Heart right ventricle (tissue), 16 donors: ENCODE measurements at places on chromosomes 2 and 18. TPM values are rescaled to one million over a fixed set of nuclear protein-coding genes. Genes with fewer than 3 reads are reported as not detected.
A peak's percentile ranks its signal among the peaks of the same experiment; 100 is the strongest.

DNA sequence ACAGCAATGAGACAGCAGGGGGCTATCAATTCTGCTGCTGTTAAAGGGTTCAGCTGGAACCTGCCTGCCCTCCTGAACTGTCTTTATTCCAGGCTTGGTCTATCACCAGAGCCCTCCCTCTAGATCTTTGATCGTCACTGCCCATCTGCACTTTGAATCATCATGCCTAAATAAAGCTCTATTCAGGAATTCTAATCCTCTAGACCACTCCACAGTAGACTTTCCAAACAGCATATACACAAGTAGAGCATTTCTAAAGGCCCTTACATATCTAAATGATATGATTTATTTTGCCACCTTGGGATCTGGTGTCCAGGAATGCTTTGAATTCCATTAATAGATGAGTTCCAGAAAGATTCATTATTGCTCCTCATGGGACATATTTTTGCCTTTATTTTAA lies 542.1 kb upstream of the SYT4 start:
- no peak for DNase-seq
- H3K27ac ChIP-seq: no peak overlapping the region
- no peak overlapping the region for H3K4me3 ChIP-seq
- H3K4me1 ChIP-seq: no peaks in the 10 kb centered on the region
- no peaks in the 10 kb centered on the region for H3K36me3 ChIP-seq
- no peaks in the 10 kb centered on the region for H3K27me3 ChIP-seq

- no peaks in the 10 kb centered on the region for H3K36me3 ChIP-seq
- H3K4me3 ChIP-seq: no peak overlapping the region
- peaks cover 4% of the 10 kb centered on the region for H3K4me1 ChIP-seq
- no peaks in the 10 kb centered on the region for H3K27me3 ChIP-seq
- H3K27ac ChIP-seq: peak overlapping the region; percentile 41
These were observed 3.5 kb upstream of the BCL2 start for GRCh38 chr18:63322908-63323634.

- H3K36me3 ChIP-seq: no peaks in the 10 kb centered on the region
- peak overlapping the region; percentile 13 for H3K27ac ChIP-seq
- peaks cover 81% of the 10 kb centered on the region for H3K4me1 ChIP-seq
- H3K27me3 ChIP-seq: no peaks in the 10 kb centered on the region
- H3K4me3 ChIP-seq: no peak overlapping the region
- no peak for DNase-seq
These were observed 158.1 kb downstream of the TANC1 start for GRCh38 chr2:159126432-159127022.

GRCh38 chr2:3563521-3563976 lies 5.4 kb upstream of the RNASEH1 start:
- H3K36me3 ChIP-seq: no peaks in the 10 kb centered on the region
- H3K4me3 ChIP-seq: no peak overlapping the region
- no peaks in the 10 kb centered on the region for H3K27me3 ChIP-seq
- no peak overlapping the region for H3K27ac ChIP-seq
- DNase-seq: no peak
- H3K4me1 ChIP-seq: peaks cover 9% of the 10 kb centered on the region

DNA sequence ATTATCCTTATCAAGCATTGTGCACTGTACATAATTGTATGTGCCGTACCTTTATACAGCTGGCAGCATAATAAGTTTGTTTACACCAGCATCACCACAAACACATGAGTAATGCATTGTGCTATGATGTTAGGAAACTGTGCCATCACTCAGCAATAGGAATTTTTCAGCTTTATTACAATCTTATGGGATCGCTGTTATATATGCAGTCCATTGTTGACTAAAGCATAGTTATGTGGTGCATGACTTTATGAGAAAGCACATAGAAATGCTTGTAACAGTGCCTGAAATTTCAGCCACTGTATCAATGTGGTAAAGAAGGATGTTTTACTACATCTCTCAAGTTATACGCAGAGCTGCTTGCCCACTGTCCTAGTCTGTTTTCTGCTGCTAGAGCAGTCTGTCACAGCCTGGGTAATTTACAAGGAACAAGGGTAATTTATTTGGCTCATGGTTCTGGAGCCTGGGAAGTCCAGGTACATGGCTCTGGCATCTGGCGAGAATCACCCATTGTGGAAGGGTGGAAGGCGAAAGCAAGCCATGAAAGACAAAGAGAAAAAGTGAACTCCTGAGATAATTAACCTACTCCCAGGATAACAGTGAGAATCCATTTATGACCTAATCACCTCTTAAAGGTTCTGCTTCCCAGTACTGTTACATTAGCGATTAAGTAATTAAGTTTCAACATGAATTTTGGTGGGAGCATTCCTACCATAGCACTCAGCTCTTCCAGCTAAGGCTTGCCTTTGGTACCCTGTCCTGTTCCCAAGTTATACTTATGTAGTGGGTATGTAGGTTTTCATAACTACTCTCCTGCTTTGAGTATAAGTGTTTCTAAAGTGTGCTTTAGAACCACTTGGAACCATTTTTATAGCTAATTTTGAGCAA lies 4.6 kb downstream of the MAP3K20 start:
- H3K27me3 ChIP-seq: no peaks in the 10 kb centered on the region
- DNase-seq: no peak
- H3K36me3 ChIP-seq: no peaks in the 10 kb centered on the region
- no peak overlapping the region for H3K27ac ChIP-seq
- H3K4me3 ChIP-seq: no peak overlapping the region

The TTR gene
- total RNA-seq: not detected

GRCh38 chr2:15737314-15738224 lies 145.9 kb downstream of the DDX1 start:
- H3K4me1 ChIP-seq: peaks cover 33% of the 10 kb centered on the region
- H3K27ac ChIP-seq: no peak overlapping the region
- no peaks in the 10 kb centered on the region for H3K27me3 ChIP-seq
- DNase-seq: no peak

The CCDC68 gene
- total RNA-seq: 2.2 TPM

DNA sequence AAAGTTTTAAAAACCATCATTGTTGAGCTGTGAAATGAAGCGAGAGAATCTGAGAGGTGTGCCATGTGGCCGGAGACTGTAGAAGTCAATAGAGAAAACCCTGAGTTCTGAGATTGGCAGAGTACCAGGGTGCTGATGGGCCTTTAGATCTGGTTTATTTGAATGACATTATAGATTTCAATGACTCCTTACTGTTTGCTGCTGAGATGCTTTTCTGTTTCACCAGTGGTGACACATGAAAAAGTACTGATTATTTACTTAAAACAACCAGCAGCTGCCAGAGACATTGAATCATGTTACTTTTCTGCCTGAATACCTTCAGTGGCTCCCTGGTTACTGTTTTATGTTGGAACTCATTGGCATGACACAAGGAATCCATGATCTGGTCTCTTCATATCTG lies 602.7 kb upstream of the ZNF804A start:
- no peaks in the 10 kb centered on the region for H3K36me3 ChIP-seq
- H3K27me3 ChIP-seq: no peaks in the 10 kb centered on the region
- no peak overlapping the region for H3K4me3 ChIP-seq

- H3K36me3 ChIP-seq: no peaks in the 10 kb centered on the region
- H3K27me3 ChIP-seq: no peaks in the 10 kb centered on the region
- H3K4me3 ChIP-seq: no peak overlapping the region
- H3K27ac ChIP-seq: no peak overlapping the region
- DNase-seq: no peak
These were observed 12.1 kb downstream of the RNF144A start for GRCh38 chr2:6929196-6929819.

DNA sequence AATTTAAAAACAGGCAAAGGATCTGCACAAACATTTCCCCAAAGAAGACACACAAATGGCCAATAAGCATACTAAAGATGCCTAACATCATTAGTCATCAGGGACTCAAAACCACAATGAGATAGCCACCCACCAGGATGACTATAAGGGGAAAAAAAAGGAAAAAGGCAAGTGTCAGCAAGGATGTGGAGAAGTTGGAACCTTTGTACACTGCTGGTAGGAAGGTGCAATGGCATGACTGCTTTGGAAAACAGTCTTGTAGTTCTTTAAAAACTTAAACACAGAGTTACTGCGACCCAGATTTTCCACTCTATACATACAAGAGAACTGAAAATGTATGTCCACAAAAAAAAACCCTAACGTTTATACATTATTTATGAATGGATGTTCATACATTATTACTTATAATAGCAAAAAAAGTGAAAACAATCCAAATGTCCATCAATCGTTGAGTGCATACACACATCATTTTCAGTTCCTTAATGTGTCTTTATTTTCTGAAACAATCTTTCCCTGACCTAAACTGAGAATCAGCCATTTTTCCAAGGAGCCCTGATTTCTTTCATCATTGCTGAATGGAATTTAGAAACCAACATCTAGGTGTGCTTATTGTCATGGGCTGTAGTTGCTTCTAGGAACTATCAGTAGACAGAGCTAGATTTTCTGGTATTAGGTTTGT lies 64.7 kb upstream of the TLK1 start:
- H3K27ac ChIP-seq: no peak overlapping the region
- no peak for DNase-seq
- no peak overlapping the region for H3K4me3 ChIP-seq
- no peaks in the 10 kb centered on the region for H3K36me3 ChIP-seq
- H3K4me1 ChIP-seq: no peaks in the 10 kb centered on the region
- H3K27me3 ChIP-seq: no peaks in the 10 kb centered on the region

The CD226 gene
- 0.83 TPM for total RNA-seq

The DYNC1I2 gene
- total RNA-seq: 78.5 TPM

DNA sequence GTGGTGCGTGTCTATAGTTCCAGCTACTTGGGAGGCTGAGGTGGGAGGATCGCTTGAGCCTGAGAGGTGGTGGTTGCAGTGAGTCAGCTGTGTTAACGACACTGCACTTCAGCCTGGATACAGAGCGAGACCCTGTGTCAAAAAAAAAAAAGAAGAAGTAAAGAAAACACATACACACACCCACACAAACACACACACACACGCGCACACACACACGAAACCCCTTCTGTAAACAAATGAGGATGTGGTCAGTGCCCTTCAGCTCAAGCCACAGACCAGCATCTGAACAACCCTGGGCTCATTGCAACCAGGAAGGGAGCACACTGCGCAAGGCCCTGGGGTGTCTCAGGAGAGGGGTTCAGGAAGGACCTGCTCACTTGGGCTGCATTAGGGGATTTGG lies 47.9 kb upstream of the KCNF1 start:
- H3K36me3 ChIP-seq: no peaks in the 10 kb centered on the region
- peaks cover 22% of the 10 kb centered on the region for H3K27me3 ChIP-seq
- no peak overlapping the region for H3K4me3 ChIP-seq
- DNase-seq: no peak
- H3K4me1 ChIP-seq: peaks cover 62% of the 10 kb centered on the region
- H3K27ac ChIP-seq: peak overlapping the region; percentile 87

GRCh38 chr2:42099438-42100173 lies 51.8 kb downstream of the PKDCC start:
- no peak for DNase-seq
- peak overlapping the region; percentile 73 for H3K27ac ChIP-seq
- no peak overlapping the region for H3K4me3 ChIP-seq
- H3K36me3 ChIP-seq: no peaks in the 10 kb centered on the region
- H3K27me3 ChIP-seq: no peaks in the 10 kb centered on the region

- H3K4me1 ChIP-seq: no peaks in the 10 kb centered on the region
- no peak for DNase-seq
- H3K4me3 ChIP-seq: no peak overlapping the region
- H3K27ac ChIP-seq: no peak overlapping the region
- H3K36me3 ChIP-seq: no peaks in the 10 kb centered on the region
- H3K27me3 ChIP-seq: no peaks in the 10 kb centered on the region
These were observed 218.7 kb upstream of the SH3BP4 start for GRCh38 chr2:234733093-234733489.

- DNase-seq: no peak
- no peak overlapping the region for H3K27ac ChIP-seq
- no peak overlapping the region for H3K4me3 ChIP-seq
These were observed 246.6 kb upstream of the SP5 start for GRCh38 chr2:170468557-170468956.

The GPR45 gene
- not detected for total RNA-seq

- no peak for DNase-seq
- peaks cover 14% of the 10 kb centered on the region for H3K4me1 ChIP-seq
- peaks cover 53% of the 10 kb centered on the region for H3K36me3 ChIP-seq
These were observed 5.6 kb downstream of the ELP2 start for GRCh38 chr18:36135264-36135663.

- peak; percentile 88 for DNase-seq
- peak within 1 kb of the TSS; percentile 87 for H3K4me3 ChIP-seq
- H3K27me3 ChIP-seq: no peaks in the 10 kb centered on the region
These were observed at the start of gene IL1R1 for GRCh38 chr2:102141970-102142828. IL1R1 (plus strand) TSS chr2:102142746; CDS start chr2:102157725, 14,979 bp downstream.

GRCh38 chr18:46859855-46860254 lies 57.5 kb downstream of the PIAS2 start:
- H3K36me3 ChIP-seq: no peaks in the 10 kb centered on the region
- H3K27me3 ChIP-seq: no peaks in the 10 kb centered on the region
- no peak overlapping the region for H3K27ac ChIP-seq
- no peak overlapping the region for H3K4me3 ChIP-seq
- DNase-seq: no peak

GRCh38 chr18:55085557-55086285 lies 126.5 kb upstream of the CCDC68 start:
- no peak overlapping the region for H3K4me3 ChIP-seq
- no peaks in the 10 kb centered on the region for H3K36me3 ChIP-seq
- H3K27me3 ChIP-seq: no peaks in the 10 kb centered on the region

DNA sequence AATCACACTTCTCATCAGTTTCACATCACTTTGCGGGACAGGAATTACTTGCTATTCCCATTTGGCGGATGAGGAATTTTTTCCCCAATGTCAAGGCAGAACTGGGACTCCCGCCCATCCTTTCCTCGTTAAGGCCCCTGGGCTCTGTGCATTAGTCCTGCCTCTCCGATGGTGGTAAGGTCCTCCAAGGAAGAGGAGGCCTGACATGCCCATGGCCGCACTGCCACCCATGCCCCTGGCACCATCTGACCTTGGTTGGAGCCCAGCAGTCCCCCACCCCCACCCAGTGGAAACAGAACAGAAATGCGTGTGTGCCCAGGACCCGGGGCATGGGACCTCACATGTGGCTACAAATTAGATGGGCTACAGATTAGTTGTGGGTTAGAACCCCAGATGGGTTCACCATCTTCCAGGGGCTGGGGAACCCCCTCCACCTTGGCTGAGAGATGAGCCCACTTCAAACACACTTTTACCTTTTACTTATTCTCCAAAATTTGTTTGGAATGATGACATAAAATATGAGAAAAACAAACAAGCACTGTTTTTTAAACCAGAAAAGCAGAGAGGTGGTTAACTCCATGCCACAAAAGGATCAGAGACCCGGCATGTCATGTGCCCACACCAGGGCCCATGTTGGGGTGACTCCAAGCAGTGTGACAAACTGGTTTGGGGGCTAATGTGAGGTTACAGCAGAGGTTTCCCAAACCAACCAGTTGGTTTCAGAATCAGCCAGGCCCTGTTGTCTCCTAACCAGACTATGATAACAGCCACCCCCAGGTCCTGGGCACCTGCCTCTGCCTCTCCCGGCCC lies 11.0 kb upstream of the DUSP2 start:
- H3K27me3 ChIP-seq: no peaks in the 10 kb centered on the region
- H3K36me3 ChIP-seq: no peaks in the 10 kb centered on the region
- DNase-seq: no peak
